Thoracic aorta (tissue), 2 donors: ENCODE measurements at places on chromosomes 4 and X. TPM values are rescaled to one million over a fixed set of nuclear protein-coding genes. Genes with fewer than 3 reads are reported as not detected.

DNA sequence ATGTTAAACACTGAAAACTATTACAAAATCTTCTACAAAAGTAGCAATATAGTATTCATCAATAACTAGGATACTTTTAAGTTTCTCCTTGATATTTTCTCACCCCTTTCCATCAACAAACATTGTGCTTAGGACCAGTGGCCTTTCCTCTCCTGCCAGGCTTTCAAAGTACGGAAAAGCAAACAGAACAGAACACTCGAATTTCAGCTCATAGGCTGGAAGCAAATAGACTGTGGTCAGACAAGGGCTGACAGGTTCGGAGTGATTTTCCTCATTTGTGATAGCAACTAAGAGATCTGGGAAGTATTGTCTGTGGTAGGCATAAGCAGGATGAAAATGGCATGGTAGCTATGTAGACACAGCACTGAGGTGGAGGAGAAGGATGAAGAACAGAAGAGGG, 68.6 kb upstream of the SORBS2 start:
- no peaks in the 10 kb centered on the region for H3K36me3 ChIP-seq
- H3K27me3 ChIP-seq: no peaks in the 10 kb centered on the region
- no peak for DNase-seq
- H3K27ac ChIP-seq: no peak overlapping the region

IL9R gene
- total RNA-seq: not detected

DNA sequence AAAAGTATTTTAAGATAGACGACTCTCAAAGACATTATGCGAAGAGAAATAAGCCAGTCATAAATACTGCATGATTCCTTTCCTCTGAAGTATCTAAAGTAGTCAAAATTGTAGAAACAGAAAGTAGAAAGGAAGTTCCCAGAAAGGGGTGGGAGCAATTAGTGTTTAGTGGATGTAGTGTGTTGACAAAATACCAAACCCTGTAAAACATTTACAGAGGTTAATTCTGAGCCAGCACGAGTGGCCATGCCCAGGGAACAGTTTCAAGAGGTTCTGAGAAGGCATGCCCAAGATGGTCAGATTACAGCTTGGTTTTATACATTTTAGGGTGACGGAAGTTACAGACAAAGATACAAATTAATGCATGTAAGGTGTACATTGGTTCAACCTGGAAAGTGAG, 34.4 kb upstream of the SLC25A4 start:
- no peaks in the 10 kb centered on the region for H3K27me3 ChIP-seq
- H3K36me3 ChIP-seq: no peaks in the 10 kb centered on the region
- H3K27ac ChIP-seq: no peak overlapping the region
- DNase-seq: no peak
- H3K4me1 ChIP-seq: peaks cover 34% of the 10 kb centered on the region

- no peaks in the 10 kb centered on the region for H3K36me3 ChIP-seq
- no peaks in the 10 kb centered on the region for H3K4me1 ChIP-seq
- DNase-seq: no peak
- H3K27me3 ChIP-seq: no peaks in the 10 kb centered on the region
- H3K27ac ChIP-seq: no peak overlapping the region
Observed at GRCh38 chr4:32010221-32010620, 1290.1 kb downstream of the PCDH7 start.

MXRA5 gene
- 2.3 TPM for total RNA-seq

DNA sequence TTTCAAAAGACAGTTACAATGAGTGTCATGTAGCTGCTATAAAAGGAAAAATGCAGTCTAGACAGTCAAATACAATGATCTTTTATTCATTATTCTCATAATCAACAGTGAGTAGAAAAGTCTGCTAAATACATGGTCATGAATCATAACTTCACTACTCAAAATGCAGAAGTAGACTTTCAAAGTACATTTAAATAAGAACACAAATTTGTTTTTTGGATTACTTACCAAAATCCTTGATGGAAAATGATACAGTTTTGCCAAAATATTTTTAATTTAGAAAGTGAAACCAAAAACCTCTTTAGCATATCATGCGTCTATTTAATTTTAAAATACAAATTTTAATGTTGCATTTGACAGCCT, 4.9 kb downstream of the ACSL4 start:
- no peak for DNase-seq
- H3K27ac ChIP-seq: peak overlapping the region; percentile 22
- no peaks in the 10 kb centered on the region for H3K4me1 ChIP-seq
- no peaks in the 10 kb centered on the region for H3K27me3 ChIP-seq

L1CAM gene
- 1.1 TPM for total RNA-seq

- H3K4me3 ChIP-seq: no peak overlapping the region
- no peaks in the 10 kb centered on the region for H3K36me3 ChIP-seq
- no peaks in the 10 kb centered on the region for H3K4me1 ChIP-seq
- no peak for DNase-seq
- H3K27me3 ChIP-seq: no peaks in the 10 kb centered on the region
- no peak overlapping the region for H3K27ac ChIP-seq
Observed at GRCh38 chrX:126733874-126734273, 85.7 kb upstream of the PRR32 start.

DNA sequence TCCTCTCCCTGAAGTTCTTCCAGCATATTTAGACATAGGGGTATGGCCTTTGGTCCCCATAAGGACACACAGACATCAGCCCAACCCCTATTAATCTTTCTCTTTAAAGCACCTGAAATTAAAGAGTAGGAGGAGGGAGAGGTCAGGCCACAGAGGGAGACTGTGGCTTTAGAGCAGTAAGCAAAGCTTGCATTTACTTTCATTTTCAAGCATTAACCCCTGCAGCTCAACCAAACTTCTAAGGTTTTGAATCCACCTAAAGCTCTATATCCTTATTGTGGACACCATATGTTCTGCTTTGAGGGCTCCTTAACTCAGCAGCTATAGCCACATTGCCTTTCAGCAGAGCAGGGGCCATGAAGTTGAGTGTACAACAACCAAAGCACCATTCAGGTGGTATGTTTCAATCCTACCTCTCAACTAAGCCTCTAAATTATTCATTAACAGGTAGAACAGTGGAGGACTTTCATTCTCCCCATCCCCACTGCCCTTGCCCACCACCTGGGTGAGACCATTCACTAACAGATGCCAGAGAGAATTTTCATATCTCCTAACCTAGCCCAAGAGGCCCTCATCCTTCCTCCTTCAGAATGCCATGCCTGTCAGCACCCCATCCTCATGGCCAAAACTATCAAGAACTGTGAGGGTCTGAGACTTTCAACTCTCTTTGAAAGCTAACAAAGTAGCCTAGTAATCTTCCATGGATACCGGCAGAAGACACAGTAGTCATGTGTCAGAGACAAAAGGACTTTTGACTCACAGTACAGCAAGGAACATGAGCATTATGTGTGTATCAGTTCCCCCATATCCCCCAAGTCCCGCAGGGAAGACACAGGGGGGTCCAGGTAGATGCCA, 20.8 kb downstream of the LIN54 start:
- no peaks in the 10 kb centered on the region for H3K4me1 ChIP-seq
- H3K36me3 ChIP-seq: no peaks in the 10 kb centered on the region
- no peak overlapping the region for H3K4me3 ChIP-seq
- DNase-seq: no peak
- H3K27me3 ChIP-seq: no peaks in the 10 kb centered on the region

GRCh38 chr4:65918872-65919271, 248.6 kb upstream of the EPHA5 start:
- H3K27me3 ChIP-seq: no peaks in the 10 kb centered on the region
- no peaks in the 10 kb centered on the region for H3K4me1 ChIP-seq
- DNase-seq: no peak
- no peaks in the 10 kb centered on the region for H3K36me3 ChIP-seq

GRCh38 chr4:98873059-98873458, 55.9 kb downstream of the EIF4E start:
- no peak for DNase-seq
- no peaks in the 10 kb centered on the region for H3K4me1 ChIP-seq
- no peaks in the 10 kb centered on the region for H3K27me3 ChIP-seq
- H3K27ac ChIP-seq: no peak overlapping the region

SHOX gene
- 0.21 TPM for total RNA-seq

GRCh38 chr4:25889589-25890503, 24.2 kb upstream of the SMIM20 start:
- no peaks in the 10 kb centered on the region for H3K4me1 ChIP-seq
- H3K4me3 ChIP-seq: no peak overlapping the region
- H3K36me3 ChIP-seq: no peaks in the 10 kb centered on the region
- H3K27ac ChIP-seq: no peak overlapping the region
- no peak for DNase-seq

USP17L28 gene
- total RNA-seq: not detected

DNA sequence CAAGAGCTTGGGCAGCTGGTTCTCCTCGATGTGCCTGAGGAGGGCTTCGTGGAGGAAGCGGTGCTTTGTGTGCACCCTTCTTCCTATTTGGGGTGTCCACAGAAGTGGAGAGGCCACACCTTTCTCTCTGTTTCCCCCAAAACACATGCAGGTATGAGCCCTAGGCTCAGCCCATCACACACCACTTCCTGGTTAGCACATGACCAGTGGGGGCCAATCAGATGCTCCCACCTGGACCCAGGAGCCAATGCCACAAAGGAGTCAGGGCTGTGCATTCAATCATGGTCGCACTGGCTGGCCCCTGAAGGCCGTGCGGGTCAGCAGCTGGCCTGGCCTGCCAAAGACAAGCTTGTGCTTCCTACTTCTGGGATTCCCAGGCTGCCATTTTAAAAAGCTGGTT, 51.4 kb downstream of the PPP2R2C start:
- DNase-seq: no peak
- no peaks in the 10 kb centered on the region for H3K27me3 ChIP-seq
- no peak overlapping the region for H3K27ac ChIP-seq
- H3K4me1 ChIP-seq: no peaks in the 10 kb centered on the region
- no peaks in the 10 kb centered on the region for H3K36me3 ChIP-seq
